Activated CD4-positive, alpha-beta T cell treated with anti-CD3 and anti-CD28 coated beads for 1 hour (primary cell): ENCODE measurements at places on chromosomes 11 and 22.

DNA sequence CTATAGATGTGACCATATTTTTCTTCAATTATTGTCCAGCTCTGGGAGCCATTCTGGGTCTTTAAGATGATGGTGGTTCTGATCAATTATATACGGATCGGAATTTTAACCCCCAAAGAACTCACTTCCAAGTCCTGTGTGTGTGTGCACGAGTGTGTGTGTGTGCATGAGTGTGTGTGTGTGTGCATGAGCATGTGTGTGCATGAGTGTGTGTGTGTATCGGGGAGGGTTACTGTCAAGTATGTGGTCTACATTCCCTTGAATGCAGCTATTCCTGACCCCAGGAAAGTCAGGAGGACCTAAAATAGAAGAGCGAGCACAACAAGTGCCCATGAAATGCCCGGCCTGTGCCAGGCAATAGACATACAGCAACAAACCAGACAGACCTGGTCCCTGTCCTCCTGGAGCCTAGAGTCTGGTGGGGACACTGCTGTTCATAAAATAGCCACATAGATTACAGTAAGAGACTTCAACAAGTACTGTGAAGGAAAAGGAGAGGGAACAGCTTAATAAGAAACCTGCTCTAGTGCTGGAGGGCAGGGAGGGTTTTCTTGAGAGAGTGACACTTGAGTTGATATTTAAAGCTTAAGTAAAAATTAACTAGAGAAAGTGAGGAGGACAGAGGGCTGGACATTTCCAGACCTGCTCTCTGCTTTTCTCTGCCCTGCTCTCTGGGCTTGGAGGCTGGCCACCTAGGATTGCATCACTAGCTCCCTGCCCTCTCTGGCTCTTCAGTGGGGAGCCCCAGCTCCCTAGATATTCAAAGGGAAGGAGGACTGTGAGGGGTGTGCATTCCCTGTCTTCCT, 66.1 kb upstream of the SPON1 start:
- no peak for DNase-seq

- no peak for DNase-seq
Observed at GRCh38 chr11:66362481-66363147, 8.9 kb downstream of the SLC29A2 start.

- no peak for DNase-seq
Observed at GRCh38 chr22:37032535-37033460, 13.3 kb downstream of the MPST start.

DNA sequence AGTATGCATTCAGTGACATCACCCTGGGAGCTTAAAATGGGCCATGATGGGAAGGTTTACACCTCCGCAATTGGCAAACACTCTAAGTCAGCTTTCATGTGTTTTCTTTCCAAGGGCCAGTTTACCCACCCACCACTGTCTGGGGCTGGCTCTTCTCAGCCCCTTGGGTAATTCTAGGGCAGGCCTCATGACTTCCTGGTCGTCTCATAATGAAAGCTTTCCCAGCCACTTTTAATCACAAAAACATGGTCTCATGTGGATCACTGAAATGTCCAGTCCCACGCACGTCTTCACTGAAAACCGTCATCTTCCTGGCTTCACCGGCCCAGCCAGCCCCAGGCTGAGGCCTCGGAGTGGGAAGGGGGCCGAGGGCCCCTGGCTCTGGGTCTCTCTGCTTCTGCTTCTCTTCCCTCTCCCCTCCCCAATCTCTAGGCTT, 58.5 kb upstream of the ANO1 start:
- DNase-seq: no peak

GRCh38 chr11:85752890-85753581, 57.9 kb downstream of the SYTL2 start:
- peak; percentile 82 for DNase-seq
